ENCODE measurements at places on chromosomes 12 and 14.

DNA sequence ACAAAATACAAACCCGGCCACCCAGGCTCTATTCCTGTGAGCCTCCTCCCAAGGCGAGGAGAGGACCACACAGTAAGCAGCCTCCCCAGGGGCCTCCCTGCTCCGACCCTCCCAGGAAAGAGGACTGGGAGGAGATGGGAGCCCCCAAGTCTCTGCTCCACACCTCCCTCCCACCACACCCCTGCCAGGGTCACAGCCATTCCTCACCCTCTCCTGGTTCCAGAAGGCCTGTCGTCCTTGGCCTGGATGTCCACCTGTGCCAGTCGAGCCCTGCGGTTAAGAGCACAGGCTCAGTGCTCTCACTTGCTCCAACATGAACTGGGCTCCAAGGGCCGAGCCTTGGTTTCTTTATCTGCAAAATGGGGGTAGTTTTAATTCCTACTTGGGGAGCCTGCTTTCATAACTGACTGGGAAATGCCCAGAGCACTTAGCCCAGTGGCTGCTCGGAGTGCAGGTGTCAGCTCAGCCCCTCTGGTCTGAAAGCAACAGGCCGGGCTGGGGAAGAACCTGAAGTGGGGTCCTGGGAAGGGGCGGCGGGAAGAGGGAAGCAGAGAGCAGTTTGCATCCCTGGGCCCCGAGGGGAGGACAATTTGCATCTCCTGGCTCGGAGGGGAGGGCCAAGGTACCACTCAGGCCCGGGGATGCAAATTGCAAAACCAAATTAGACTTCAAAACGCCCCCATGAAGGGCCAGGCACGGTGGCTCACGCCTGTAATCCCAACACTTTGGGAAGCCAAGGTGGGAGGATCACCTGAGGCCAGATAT, 23.6 kb downstream of the TCHP start:
- DNase-seq = no peak

- DNase-seq = peak; percentile 42
Measured at GRCh38 chr12:100675432-100675831, 101.9 kb downstream of the GAS2L3 start.

DNA sequence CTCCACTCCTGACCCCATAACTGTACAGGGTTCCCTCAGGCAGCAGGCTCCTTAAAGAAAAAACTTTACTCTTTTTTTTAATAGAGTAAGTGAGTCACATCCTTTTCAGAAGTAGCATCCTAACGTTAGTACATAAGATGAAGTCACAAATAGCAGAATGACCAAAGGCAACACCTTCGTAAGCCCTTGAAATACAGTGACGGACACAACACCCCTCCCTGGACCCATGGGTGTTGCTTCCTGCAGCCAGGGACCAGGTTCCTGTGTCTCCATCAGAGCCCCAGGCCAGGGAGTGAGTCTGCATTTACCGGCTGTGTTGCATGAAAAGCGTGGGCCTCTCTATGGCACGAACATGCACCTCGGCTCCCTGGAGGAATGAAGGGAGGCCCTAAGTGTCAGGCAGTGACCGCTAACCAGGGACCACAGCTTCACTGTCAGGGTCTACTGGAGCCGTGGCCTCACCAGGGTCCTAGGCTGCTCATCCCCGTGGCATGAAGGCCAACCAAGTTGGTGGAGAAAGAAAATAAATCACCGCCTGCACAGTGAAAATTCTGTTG, 340.0 kb upstream of the SFSWAP start:
- DNase-seq = no peak

- no peak for DNase-seq
Measured at GRCh38 chr12:22409377-22410164, 75.1 kb upstream of the ST8SIA1 start.

DNA sequence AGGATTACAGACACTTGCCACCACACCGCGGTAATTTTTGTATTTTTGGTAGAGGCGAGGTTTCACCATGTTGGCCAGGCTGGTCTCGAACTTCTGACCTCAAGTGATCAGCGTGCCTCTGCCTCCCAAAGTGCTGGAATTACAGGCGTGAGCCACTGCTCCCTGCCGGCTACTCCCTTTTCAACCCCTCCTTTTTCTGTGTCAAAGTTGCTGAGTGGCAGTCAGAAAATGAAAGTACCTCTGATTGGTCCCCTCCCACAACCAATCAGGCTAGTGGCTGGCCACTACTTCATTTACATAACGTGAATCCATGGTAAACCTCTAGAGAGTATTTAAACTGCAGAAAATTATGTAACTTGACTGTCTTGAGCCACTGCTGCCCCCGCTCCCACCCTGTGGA, 5.9 kb downstream of the RESF1 start:
- no peak for DNase-seq

- DNase-seq = no peak
Measured at GRCh38 chr14:22124073-22124613, 450.5 kb upstream of the OR4E1 start.

GRCh38 chr14:95679148-95679815, 6.9 kb upstream of the TCL1B start:
- no peak for DNase-seq

- DNase-seq = peak; percentile 35
Measured at GRCh38 chr14:96816281-96816680, 19.1 kb downstream of the VRK1 start.

GRCh38 chr14:102732924-102733323, 44.3 kb upstream of the TRAF3 start:
- no peak for DNase-seq

- no peak for DNase-seq
Measured at GRCh38 chr12:125387206-125387605, 322.0 kb downstream of the AACS start.

DNA sequence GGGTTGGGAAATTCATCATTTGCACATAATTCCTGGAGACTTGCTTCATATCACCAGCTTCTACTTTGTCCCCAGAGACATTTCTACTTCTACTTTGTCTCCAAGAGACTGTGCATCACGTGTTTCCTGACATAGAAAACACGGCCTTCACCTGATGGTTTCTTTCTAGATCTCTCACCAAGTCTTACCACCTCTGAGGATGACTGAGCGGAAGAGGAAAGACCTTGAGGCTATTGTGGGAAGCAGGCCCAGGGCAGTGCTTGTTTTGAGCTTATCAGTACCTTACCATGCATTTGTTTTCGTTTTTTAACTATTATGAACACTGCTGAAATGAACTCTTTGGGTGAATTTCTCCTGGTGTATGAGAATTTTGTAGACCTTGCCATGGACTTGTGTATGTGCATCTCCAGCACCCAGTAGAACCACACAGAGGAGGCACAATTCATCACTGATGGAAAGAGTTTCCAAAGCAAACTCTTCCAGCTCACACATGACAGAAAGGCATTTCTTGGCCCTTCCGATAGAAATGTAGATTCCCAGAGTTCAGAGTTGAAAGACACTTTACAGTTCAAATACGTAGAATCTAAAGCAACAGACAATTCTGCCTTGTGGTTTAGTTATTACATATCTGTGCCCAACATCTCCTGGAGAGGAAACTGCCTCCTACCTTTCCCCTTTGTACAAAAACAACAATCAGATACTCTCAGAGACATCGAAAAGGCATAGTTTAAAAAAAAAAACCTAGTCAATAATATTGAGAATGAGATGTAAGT, 434.7 kb downstream of the FUT8 start:
- DNase-seq = no peak

GRCh38 chr14:94397289-94398181, 9.1 kb upstream of the SERPINA1 start:
- no peak for DNase-seq

DNA sequence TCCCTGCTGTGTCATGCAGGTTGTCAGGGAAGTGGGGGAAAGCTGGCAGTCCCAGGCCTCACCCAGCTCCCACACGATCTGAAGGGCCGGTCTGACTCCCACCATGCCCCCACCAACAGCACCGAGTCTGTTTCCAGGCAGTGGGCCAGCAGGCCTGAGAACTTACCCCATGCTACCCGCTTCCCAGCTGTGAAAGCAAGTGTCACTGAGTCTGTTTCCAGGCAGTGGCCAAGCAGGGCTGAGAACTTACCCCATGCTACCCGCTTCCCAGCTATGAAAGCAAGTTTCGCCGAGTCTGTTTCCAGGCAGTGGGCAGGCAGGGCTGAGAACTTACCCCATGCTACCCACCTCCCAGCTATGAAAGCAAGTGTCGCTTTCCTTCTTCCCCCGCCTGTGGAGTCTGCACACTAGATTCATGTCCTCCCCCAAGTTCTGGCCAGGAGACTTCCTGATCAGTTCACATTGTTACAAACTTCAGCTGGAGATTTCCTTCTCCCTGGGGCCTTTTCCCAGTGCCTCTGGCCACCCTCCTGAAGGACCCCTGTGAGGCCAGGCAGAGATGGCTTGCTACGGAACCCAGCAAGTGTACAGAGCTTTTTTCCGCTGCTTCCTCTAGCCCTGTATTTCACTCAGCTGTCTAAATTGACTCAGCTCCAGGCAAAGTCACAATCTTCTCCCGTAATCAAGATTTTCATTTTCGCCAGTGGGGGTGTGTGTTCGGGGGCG, 435.4 kb downstream of the TMTC2 start:
- DNase-seq = no peak

GRCh38 chr12:128026696-128027574, 240.0 kb upstream of the TMEM132C start:
- no peak for DNase-seq

GRCh38 chr14:71237556-71237955, 330.3 kb downstream of the PCNX1 start:
- no peak for DNase-seq

- no peak for DNase-seq
Measured at GRCh38 chr14:98951031-98951430, 321.0 kb downstream of the BCL11B start.

- no peak for DNase-seq
Measured at GRCh38 chr14:74634964-74635363, 22.9 kb upstream of the LTBP2 start.

- DNase-seq = no peak
Measured at GRCh38 chr12:59396919-59397318, 198.9 kb upstream of the SLC16A7 start.

DNA sequence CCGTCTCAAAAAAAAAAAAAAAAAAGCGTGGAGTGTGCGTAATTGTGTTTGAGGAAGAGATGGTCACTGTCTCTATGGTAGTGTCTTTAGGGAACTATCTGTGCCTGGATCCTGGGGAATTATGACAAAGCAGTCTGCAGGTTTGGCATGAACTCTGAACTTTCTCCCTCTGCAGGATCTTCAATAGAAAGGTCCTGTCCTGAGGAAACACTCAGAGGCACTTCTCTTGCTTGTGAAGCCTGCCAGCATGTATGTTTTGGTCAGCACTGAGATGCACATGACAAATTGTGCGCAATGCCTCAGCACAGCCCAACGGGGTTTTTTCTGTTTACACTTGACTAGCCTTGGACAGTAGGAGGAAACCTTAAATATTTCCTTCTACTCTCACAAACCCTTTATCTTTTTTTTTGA, 46.6 kb downstream of the ATF7 start:
- no peak for DNase-seq

GRCh38 chr14:24068711-24069410, 2.5 kb upstream of the CPNE6 start:
- no peak for DNase-seq

DNA sequence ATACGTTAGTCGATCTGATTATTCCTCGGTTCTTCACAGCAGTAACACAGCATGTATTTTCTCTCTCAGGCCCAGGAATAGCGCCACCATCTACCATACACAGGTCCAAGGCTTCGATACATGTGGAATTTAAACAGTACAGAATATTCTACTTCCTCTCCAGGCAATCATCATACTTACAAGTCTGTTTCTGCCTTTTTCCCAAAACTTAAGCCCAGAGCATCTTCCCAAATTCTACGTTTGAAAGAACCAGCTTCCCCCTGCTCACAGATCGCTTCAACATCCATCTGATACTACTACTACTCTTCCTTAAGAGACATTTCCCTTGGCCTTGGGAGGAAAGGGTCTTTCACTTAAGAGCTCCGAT, 626 bp downstream of the TXNDC16 start:
- DNase-seq = no peak

DNA sequence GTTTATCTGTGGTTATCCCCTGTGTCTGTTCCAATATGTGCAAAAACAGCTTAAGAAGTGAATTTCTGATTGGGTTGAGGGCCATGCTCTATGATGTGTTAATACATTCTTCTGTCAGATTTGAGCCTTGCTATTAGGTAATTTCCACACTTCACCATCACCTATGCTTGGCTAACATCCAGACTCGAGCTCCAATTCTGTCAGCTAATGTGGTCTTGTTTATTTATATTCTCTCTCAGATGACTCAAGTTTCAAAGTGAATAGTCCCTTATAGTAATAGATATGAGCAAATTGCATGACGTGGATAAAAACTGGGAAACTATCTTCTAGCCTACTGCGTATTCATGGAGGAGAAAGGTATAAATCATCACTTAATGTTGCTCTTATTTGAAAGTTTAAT, 451.3 kb downstream of the SNAPC1 start:
- no peak for DNase-seq

- DNase-seq = no peak
Measured at GRCh38 chr14:81981307-81981675, 447.6 kb upstream of the SEL1L start.

All from SK-N-MC (cell line).